ENCODE measurements at places on chromosomes 3 and 15.

- DNase-seq = no peak
Measured at GRCh38 chr3:113585720-113586119, 53.4 kb downstream of the SIDT1 start.

DNA sequence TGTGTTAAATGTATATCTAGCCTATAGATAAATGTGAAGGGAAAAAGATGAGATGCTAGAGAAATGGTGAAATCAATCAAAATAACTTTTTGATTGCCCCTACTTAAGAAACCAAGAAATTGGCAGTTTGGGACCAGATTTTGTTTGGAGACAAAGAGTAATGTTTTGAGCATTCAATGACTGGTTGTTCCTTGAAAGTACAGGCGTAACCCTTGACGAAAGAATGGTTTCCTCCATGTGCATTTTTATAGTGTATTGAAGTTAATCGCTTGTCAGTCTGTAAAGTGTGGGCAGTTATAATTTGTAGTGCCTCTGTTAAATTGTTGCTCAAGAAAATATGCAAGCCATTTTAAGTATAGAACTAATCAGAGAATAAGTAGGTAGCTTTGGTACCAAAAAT lies 1.2 kb downstream of the KIF23 start:
- no peak for DNase-seq

- no peak for DNase-seq
Measured at GRCh38 chr3:26721047-26721446, 98.5 kb downstream of the LRRC3B start.

DNA sequence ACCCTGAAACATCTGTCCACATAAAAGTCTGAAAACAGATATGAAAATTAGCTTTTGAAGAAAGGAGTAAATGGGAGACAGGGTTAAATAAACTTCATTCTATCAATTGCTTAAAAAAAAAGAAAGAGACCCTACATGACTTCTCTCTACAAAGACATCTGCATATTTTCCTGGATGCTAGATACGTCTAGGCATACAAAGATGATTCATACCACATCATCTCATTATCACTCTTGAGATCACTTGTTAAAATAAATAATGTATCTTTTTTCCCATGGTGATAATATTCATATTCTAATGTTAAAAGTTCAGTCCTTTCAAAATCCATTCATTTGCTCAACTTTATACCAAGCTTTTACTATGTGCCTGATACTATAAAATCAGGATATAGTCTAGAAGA lies 295.8 kb downstream of the MAGI1 start:
- no peak for DNase-seq

GRCh38 chr3:50491023-50491422 lies 12.4 kb downstream of the CACNA2D2 start:
- DNase-seq = no peak

- DNase-seq = no peak
Measured at GRCh38 chr15:68333775-68334470, 56.4 kb downstream of the FEM1B start.

GRCh38 chr15:74620636-74621545 lies 5.3 kb downstream of the CLK3 start:
- peak; percentile 68 for DNase-seq

DNA sequence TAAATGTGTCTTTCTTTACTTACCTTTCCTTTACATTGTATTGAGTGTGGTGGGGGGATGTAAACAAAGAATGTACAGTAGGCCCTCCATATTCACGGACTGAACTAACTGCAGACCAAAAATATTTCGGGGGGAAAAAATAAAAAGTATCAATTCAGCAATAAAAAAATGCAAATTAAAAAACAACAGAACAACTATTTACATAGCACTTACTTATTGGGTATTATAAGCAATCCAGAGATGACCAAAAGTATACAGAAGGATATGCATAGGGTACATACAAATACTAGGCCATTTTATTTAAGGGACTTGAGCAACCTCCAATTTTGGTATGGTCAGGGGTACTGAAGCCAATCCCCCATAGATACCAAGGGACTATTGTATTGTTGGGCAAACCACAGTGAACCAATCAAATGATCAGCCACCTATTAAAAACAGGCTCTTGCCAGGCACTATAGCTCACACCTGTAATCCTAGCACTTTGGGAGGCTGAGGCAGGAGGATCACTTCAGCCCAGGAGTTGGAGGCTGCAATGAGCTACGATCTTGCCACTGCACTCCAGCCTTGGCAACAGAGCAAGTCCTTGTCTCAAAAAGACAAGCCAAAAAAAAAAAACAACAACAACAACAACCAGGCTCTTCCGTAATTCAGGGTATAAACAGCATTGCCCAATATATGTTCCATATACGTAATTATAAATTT lies 1.8 kb downstream of the VPS13C start:
- no peak for DNase-seq

DNA sequence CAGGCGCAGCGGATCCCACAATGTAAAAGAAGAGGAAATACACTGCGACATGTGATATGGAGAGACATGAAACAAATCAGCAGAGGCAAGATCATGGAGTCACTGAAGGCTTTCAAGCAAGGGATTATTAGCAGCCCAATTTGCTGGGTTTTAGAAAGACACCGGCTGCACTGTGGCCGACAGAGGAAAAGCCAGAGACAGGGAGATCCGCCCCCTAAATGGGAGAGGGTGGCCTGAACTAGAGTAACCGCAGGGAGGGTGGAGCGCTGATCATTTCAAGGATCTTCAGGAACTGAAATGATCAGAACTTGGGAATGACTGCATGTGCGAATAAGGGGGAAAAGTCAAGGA lies 612 bp upstream of the C15orf40 start:
- DNase-seq = no peak

GRCh38 chr15:35777061-35777460 lies 231.1 kb upstream of the DPH6 start:
- no peak for DNase-seq

DNA sequence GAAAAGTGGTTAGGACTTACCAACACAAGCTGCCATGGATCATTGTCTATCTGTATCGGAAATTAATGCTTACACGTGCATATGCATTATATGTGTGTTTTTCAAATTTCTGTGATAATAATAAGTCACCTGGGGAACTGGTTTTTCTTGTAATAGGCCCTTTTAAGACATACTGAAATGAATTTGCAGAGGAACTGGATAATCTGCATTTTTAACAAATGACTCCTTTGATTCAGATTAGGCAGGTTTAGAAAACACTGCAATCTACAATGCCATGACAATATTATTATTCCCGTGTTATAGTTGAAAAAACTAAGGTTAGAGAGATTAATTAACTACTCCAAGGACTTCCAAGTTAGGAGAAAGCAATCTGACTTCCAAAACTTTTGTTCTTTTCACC lies 23.4 kb downstream of the STRIT1 start:
- DNase-seq = no peak

DNA sequence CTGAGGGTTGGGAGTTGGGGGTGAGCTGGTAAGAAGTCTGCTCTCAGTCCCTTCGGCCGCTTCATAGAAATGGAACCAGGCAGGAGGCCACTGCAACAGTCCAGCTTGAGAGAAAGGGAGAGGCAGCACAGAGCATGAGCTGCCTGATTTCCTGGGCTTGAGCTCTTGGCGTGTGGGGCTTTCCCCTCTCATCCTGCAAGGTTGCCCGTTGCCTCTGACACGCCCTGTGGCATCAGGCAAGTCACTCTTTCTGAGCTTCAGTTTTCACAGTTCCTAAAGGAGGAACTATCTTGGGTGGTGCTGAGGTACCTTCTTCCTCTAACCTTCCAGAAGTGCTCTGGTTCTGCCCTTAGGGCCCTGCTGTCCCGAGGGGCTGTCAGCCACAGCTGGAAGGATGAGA lies 4.9 kb downstream of the MESP2 start:
- no peak for DNase-seq

GRCh38 chr15:31845791-31846190 lies 184.5 kb upstream of the CHRNA7 start:
- DNase-seq = no peak

Measured in central memory CD4-positive, alpha-beta T cell (primary cell).